ENCODE measurements at places on chromosomes 1 and 21.

DNA sequence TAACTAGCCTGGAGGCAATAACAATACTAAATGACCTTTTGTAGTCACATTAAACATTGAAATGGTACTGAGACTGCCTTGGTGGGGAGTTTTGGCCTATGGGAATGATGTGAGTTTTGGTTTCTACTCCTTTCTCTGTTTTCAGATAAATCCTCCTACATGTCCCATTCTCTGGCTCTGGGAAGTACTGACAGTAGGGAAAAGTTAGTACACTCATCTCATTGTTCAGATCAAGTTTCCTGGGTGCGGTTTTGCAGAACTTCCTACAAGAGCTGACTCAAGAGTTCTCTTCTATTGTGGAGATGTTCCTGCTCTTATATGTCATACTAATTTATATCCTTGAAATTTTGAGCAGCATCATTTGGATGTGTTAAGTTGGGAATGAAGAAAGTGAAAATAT is 74.2 kb upstream of the MACF1 start:
- no peak for DNase-seq

DNA sequence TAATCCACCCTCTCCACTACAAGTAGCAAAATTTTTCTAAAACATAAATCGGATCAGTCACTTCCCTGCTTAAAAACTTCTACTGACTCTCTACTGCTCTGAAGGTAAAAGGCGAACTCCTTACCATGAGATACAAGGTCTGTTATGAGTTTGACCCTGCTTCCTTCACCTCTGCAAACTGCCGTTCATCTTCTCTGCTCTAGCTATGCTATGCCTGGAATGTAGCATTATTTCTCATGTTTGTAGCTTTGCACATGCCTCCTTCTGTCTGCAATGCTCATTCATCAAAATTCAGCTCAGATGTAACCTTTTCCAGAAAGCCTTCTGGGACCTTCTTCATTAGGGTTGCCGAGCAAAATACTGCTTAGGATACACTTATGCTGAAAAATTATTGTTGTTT is 30.8 kb downstream of the RPL5 start:
- DNase-seq: no peak

- no peak for DNase-seq
These were observed 4.7 kb downstream of the RGS8 start for GRCh38 chr1:182679684-182680083.

- no peak for DNase-seq
These were observed 84.7 kb downstream of the RIPK4 start for GRCh38 chr21:41681939-41682718.

GRCh38 chr1:68223687-68224086 is 8.6 kb downstream of the WLS start:
- no peak for DNase-seq

- DNase-seq: no peak
These were observed 4.4 kb upstream of the OSBPL9 start for GRCh38 chr1:51612447-51612961.

DNA sequence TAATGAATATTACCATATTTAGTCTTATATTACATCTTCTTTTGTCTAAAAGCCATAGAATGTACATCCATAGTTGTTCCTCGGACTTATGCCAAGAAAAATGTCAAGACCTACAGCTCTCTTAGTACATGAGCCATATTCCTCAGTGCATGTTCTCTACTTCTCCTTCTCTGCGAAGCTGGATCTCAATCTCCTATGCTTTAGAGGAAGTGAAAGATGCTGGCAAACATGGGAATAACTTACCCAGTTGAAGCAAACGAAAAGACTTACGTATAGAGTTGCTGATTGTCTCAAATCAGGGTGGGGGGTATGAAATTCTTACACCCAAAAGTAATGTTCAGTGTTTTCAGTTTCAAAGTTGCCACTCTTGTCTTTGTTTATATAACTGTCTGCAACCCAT is 32.7 kb downstream of the OR13G1 start:
- DNase-seq: no peak

- DNase-seq: no peak
These were observed 141.8 kb downstream of the TTLL7 start for GRCh38 chr1:83857103-83857502.

DNA sequence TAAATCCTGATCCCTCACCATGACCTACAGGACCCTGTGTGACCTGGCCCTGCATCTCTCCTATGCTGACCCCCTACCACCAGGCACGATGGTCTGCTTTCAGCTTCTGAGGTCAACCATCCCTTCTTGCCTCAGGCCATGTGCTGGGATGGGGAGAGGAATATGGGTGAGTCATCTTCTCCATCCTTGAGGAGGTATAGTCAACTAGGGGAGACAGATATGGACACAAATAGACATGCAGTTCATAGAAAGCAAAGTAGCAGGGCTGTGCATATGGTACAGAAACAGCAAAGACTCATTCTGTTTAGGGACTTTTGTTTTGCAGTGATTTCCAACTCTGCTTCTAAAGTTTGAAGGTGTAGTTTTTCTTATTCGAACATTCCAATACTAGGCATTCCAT is 250.8 kb upstream of the FGGY start:
- DNase-seq: no peak

DNA sequence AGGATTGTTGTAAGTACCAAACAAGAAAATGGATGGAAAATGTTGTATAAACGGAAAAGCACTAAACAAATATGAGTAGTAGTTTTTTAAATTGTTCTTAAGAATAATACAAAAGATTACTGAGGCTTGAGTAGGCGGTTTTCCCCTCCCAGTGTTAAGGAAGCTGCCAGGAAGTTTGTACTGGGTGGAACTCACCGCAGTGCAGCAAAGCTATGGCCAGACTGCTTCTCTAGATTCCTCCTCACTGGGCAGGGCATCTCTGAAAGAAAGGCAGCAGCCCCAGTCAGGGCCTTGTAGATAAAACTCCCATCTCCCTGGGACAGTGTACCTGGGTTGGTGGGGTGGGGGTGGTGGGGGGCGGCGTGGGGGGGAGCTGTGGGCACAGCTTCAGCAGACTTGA is 58.7 kb downstream of the XCL2 start:
- no peak for DNase-seq

DNA sequence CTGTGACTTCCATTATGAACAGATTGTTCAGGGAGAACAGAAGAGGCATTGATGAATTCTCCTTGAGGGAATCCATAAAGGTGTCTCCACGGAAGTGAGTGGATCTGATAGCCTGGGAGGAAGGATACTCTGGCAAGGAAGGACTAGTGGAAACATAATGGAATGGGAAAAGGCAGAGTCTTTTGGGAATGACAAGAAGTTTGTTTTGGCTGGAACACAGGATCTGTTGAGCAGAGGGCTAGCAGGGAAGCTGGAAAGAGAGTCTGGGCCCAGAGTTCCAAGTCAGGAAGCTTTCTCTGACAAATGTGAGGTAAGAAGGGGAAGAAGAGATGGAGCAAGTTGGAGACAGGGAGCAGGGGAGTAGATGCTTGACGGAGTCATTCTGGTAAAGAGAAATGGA is 8.1 kb downstream of the ADAMTS5 start:
- no peak for DNase-seq

- DNase-seq: no peak
These were observed 110.7 kb downstream of the VPS13D start for GRCh38 chr1:12340544-12340930.

DNA sequence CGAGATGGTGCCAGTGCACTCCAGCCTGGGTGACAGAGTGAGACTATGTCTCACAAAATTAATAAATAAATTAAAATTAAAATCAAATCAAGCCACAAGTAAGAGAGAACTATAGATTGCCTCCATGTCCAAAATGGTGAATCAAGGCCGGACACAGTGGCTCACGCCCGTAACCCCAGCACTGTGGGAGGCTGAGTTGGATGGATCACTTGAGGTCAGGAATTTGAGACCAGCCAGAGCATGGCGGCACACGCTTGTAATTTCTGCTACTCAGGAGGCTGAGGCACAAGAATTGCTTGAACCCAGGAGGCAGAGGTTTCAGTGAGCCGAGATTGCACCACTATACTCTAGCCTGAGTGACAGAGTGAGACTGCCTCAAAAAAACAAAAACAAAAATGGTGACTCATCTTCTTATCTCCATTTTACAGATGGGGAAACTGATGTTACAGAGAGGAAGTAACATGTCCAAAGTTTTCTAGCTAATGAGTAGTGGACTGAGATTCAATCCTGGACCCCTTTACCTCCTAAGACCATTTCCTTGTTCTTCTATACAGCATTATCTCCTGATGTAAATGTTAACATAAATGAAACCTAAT is 99.0 kb upstream of the HNRNPU start:
- DNase-seq: no peak

- no peak for DNase-seq
These were observed 30.5 kb downstream of the SIM2 start for GRCh38 chr21:36729310-36729970.

DNA sequence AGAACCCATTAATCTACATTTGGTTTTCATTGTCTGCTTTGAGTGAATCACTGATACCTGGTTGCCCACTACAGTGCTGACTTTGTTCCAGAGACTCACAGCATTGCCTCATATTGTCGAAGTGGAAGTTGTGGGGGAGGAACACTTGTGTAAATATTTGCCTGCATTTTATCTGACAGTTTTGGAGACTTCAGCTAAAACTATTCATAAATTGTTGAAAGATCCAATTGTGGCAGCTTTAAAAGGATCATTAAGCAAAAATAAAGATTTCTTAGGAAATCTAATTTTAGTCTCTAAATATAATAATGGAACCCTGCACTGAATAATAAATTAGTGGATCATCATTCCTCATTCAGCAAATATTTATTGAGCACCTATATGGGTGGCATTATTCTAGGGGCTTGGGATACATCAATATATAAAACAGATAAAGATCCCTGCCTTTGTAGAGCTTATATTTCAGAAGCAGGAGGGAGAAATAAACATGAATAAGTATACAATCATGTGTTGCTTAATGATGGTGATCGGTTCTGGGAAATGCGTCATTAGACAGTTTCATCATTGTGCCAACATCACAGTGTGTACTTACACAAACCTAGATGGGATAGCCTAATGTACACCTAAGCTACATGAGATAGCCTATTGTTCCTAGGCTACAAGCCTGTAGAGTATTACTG is 73.5 kb downstream of the OSBPL9 start:
- DNase-seq: no peak

DNA sequence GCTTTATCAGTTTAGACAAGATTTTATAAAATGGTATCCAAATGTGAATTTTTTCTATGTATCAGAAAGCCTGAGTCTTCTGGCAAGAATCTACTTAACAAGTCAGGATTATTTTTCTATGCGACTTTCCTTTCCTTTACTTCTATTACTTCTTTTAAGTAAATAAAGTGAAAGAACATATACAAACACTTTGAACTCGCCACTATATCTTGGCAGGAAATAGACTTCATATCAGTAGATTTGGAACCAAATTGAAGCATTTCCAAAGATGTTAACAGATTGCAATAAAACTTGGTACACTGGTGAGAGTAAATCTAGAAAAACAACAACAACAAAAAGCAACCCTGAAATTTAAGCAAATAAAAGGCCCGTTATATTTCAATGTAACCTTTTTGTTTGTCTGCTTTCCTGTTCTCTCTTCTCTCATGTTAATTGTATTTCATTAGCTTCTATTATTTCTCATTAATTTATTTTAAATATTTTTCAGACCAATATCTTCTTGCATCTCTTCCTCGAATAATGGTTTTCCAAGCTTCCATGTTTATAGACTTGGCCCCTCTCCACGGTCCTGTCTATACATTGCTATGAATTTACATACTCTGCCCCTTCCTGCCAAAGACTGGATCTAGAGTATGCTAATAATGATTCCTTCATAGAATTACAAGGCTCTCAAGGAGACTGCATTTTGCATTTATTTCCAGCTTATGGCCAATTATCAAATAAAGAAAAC is 843.6 kb downstream of the ADGRL2 start:
- no peak for DNase-seq

DNA sequence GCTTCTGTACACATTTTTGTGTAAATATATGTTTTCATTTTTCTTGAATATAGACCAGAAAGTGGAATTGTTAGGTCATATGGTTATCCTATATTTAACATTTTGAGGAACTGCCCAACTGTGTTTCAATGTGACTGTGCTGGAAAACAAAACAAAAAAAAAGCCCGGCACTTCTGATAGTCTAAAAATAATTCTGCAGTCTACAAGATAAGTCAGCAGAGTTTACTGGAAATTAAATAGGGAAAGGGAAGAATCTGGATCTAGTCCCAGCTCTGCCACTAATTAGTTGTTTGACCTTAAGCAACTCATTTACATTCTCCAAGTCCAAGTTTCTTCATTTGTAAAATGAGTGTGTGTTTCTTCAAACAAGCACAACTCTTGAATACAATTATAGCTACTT is 869.1 kb upstream of the B3GALT2 start:
- no peak for DNase-seq

GRCh38 chr1:192952646-192953045 is 106.5 kb downstream of the UCHL5 start:
- no peak for DNase-seq

- no peak for DNase-seq
These were observed 153.3 kb downstream of the NR5A2 start for GRCh38 chr1:200180821-200181220.

DNA sequence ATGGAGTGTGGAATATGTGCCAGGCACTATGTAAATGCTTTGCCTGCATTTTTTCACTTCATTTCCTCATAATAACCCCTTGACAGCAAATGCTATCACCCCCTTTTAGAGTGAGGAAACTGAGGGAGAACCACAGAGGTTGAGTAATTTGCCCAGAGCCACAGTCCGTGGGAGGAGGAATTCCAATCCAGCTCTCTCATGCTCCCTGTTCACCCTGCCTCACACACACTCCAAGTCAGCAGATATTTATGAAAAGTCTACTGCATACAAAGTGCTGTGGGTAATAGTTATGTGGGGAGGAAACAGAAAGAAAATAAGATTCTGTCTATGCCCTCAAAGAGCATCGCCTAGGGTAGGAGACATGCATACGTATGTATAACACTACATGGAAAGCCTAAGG is 30.9 kb upstream of the RBM15 start:
- no peak for DNase-seq

DNA sequence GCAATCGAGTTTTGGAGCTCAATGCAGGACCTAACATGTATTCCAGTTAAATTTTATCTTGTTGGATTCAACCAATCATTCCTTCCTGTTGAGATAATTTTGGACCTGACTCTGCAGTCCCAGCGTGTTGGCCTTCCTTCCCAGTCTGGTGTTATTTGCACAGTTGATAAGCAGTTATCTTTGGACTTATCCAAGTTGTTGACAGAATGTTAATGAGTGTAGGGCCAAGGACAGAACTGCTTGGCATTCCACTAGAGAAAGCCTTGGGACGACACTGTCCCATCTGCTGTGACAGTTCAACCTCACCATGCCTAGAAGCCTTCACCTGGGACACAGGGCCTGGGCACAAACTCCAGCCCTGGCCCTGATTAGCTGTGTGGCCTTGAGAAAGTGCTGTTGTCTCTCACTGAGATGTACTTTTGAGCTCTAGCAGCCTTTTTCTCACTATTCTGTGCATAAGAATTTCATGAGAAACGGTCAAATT is 104.1 kb upstream of the SLC25A33 start:
- no peak for DNase-seq

- no peak for DNase-seq
These were observed 594 bp upstream of the EXO5 start for GRCh38 chr1:40507973-40508372.

GRCh38 chr1:53367503-53368313 is 39.8 kb upstream of the LRP8 start:
- no peak for DNase-seq

- no peak for DNase-seq
These were observed 2.0 kb upstream of the USF1 start for GRCh38 chr1:161047436-161048420.
